ENCODE measurements at places on chromosomes 1 and 21.

DNA sequence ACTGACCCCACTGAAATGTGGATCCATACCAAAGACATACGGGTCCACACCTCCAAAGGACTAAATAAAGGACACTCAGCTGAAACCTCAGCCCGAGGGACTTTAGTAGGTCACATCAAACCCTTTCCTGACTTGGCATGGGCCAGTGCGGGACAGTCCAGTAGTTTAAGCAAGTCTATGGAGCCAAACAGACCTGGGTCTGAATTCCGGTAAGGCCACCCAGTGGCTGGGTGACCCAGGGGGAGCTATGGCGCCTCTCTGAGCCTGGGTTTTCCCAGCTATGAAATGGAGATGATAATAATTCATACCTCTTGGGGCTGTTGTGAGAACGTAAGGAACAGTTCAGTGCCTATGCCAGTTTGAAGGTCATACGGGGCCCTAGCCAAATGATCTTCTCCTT lies 36.2 kb upstream of the ZBTB40 start:
- no peak for DNase-seq

DNA sequence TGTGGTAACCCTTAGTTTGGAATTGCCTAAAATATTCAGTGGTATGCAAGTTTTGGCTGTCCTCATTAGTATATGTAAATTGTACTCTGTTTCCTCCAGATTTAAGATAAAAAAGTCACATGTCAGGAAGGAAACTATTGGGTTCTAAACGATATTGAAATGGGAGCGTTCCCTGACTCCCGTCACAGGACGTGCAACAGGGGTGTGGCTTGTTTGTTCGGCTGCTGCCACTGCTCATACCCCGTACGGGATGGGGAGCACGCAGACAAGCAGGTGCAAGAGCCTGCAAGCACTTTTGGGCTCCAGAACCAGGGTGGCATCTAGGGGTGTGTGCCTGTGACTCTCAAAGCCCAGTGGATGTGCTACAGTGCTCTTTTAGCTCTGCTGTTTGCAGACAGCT lies 6.2 kb upstream of the PAPPA2 start:
- no peak for DNase-seq

DNA sequence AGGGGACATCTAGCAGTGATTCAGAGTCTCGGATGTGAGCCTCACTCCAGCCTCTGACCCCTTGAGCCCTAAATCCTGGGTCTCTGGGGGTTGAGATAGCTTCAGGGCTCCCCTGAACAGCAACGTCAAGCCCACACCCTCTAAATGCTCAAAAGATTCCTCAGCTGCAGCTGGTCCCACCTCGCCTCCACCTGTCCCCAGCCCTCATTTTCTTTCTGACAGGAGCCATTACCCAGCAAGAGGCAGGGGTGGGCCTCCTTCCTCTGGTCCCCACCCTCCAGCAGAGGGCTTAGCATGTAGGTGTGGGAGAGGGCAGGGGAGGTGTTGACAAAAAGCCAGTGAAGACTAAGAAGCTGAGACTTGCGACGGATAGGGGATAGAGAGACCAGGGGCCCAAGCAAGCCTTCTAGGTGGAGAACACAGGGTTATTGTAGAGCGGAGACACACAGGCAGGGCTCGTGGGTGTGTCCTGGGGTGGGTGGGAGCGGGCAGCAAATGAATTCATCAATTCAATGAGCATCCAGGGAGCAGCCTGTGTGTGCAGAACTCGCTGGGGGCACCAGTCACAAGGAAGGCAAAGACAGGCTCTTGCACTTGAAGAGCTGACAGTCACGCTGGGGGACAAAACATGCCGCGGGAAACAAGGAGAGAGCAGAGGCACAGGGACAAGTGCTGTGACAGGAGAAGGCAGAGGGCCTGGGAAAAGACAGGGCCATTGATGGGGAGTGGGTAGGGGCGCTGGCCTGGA lies 48.9 kb upstream of the GOLT1A start:
- no peak for DNase-seq

DNA sequence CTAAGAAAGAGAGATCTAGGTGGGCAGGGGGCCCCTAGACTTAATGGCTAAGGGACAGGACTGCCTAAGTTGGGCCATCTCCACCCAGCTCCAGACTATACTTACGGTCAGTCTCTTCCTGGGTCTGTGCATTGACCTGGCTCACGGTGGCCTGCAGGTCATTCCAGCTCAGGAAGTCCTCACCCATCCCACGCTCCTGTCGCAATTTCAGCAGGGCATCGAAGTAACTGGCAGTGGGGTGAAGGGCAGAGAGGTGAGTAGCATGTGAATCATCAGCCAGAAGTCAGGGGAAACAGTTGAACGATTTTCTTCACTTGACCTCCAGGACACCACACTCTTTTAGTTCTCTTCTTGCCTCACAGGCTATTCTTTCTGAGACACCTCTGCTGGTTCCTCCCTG lies 20.5 kb downstream of the IQGAP3 start:
- DNase-seq, result no peak

DNA sequence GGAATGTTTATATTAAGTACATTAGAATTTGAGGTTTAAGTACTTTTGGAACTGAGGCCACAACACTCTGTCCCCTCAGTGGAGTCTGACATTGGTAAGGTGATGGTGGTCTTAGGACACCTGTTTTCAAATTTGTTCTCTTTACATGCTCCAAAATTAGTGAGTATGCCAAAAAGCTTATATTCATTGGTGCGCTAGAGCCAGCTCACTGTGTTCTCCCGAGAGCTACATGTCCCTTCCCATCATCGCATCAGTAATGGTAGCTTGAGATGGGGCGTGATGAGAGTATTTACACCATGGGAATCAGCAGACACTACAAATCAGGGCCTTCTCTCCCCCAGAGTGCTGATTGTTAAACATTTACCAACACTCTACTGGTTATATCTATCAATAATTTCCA lies 19.5 kb downstream of the ETS2 start:
- DNase-seq, result no peak

DNA sequence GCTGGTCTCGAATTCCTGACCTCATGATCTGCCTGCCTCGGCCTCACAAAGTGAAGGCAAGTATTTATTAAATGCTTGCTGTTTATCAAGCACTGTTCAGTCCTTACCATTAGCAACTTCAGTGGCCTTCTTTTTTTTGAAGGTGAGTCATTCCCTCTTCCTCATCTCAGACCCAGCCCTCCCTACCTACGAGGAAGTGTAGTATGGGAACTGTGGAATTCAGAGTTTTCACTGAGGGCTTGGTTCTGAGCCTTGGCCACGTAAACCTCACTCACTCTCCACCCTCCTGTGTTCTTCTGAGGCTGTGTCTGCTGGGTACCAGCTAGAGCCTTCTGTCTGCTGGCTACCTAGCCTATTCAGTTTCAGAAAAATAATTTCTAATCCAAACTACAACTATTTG lies 218.3 kb upstream of the SGIP1 start:
- no peak for DNase-seq

- DNase-seq, result no peak
Observed at GRCh38 chr1:87558921-87559320, 230.2 kb downstream of the LMO4 start.

- DNase-seq, result no peak
Observed at GRCh38 chr21:33296156-33296555, 28.6 kb upstream of the IFNAR1 start.

GRCh38 chr1:205592443-205593003 lies 39.3 kb downstream of the ELK4 start:
- no peak for DNase-seq

DNA sequence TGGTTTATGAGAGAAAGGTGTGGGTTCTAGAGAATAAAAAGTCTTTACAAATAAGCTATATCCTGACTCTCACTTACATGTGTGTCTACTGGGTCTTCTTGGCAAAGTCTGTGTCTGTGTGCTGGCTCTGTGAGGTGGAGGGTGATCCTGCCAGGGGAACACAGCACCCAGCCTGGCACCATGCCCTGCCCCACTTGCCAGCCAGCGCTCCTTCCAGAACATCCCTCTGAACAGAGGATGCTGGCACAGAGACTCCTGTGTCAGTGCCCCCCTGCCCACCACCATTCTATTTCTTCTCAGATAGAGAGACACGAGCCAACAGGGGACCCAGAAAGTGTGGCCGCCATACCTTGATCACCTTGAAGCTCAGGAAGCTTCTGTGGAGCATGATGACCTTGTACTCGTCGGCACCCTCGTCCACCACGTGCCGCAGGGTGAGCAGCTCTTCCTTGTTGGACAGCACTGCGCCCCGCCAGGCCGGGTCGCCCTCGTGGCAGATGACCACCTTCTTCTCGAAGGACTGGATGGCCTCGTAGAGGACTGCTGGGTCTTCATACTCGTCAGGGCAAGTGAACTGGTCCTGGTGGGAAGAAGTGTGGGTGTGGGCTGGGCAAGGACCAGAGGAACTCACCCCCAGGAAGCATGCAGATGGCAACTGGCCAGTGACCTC lies 49.7 kb downstream of the NTPCR start:
- no peak for DNase-seq

- DNase-seq, result no peak
Observed at GRCh38 chr1:22845398-22845935, 127.2 kb downstream of the LACTBL1 start.

GRCh38 chr1:165795894-165796293 lies 27.2 kb upstream of the TMCO1 start:
- no peak for DNase-seq

DNA sequence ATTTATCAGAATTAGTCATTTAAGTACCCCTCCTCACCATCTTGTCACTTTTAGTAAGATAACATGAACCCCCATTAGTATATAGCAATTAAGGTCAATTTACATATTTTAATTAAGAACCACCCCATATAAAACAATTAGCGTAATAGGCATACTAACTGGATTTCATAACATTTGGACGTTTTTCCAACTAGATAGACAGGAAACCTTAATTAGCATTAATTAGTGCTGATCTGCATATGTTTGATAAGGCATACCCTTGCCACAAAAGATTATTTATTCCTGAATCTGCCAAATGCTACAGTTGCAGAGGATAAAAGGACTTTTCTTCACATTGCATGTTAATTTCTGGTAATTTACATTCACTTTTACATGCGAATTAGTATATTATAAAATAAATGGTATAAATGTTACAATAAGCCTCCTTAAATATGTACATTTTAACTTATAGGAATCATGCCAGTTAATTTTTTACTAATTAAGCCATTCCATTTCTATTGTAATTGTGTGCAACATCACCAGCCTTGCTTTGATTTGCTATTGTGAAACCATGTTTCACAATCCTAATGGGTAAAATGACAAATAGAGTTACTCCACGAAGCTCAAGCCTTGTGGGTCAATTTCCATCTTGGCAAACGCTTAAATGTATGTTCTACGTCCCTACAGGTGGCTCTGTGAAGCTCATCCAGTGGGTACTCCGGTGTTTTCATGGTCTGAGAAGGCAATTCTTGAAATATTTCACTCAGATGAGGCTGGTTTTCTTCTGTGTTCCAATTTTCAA lies 469.6 kb downstream of the DPYD start:
- no peak for DNase-seq

GRCh38 chr1:36664571-36665287 lies 182.0 kb upstream of the CSF3R start:
- no peak for DNase-seq

GRCh38 chr1:208393826-208394225 lies 149.6 kb upstream of the PLXNA2 start:
- no peak for DNase-seq

GRCh38 chr1:59487335-59488031 lies 190.6 kb downstream of the FGGY start:
- DNase-seq, result no peak

GRCh38 chr21:38773099-38774061 lies 32.3 kb upstream of the ETS2 start:
- no peak for DNase-seq

DNA sequence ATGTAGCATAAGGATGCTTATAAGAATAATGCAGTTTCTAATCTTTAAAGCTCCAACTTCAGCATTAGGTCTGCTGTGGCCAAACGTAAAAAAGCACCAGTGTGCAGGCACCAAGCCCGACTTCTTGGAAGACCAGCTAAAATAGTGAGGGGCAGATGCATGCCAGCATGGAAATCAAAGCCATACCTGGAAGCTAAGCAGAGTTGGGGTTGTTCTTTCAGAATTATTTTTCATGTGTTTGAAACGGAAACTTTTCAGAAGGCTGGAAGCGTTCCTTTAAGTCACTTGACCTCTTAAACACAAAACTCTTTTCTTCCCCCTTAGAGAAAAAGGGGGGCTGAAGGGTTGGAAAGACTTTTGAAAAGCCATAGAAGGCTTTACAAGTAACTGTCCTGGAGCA lies 329.2 kb upstream of the C1orf87 start:
- DNase-seq, result no peak

DNA sequence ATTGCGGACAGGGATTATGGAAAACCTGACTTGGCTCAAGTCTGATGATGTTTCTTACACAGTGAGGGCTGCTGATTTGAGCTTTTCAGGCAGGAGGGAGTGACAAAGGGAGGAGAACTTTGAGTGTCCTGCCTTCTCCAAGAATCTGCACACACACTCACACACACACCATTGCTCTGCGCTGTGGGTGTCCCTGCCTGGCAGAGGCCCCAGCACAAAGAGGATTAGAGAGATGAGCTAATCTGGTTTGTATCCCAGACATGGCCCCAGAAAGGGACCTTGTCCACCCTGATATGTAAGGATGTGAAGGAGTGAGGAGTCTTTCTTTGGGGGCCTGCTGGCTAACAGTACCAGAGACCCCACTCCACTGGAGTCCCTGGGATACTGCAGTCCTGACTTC lies 5.9 kb upstream of the WNT2B start:
- DNase-seq, result no peak

DNA sequence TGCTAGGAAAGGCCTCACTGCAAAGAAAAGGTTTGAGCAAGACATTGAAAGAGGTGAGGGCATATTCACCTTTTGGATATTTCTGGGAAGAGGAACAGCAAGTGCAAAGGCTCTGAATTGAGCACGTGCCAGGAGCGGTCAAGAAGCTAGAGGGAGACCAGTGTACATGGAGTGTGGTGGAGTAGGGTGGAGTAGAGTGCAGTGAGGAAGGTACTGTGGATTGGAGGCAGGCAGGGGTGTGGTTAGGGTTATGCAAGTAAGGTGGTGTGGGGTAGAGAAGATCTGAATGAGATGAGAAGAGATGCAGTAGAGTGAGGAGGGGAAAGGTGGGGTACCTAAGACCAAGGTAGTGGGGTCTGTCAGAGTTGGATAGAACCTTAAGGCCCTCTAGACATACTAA lies 119.6 kb downstream of the OMA1 start:
- no peak for DNase-seq

All from NCI-H2107 (cell line).